ENCODE measurements at places on chromosomes 2 and 18.

- DNase-seq: no peak
These were observed 43.4 kb downstream of the PLEKHA3 start for GRCh38 chr2:178523596-178524134.

GRCh38 chr2:118801151-118801550 lies 46.3 kb downstream of the EN1 start:
- DNase-seq: no peak

GRCh38 chr2:179335732-179336131 lies 71.1 kb upstream of the SESTD1 start:
- no peak for DNase-seq

DNA sequence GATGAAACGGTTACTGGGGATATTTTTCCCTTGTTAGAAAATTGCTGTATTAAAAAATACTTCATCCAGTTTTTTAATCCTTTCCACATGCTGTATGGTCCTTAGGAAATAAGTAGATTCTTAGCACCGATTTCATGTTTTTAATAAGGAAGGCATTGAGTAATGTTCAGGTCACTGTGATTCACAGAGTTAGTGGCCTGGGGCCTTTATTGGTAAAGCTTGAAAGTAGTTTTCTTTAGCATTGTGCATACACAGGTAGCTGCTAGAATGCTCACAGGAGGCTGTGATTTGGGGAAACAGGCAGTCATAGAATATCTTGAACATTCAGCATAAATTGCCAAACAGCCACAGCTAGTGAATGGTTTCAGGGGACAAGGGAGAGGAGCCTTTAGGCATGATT lies 79.8 kb downstream of the XRCC5 start:
- DNase-seq: no peak

- DNase-seq: no peak
These were observed 916 bp downstream of the TAF4B start for GRCh38 chr18:26227051-26227670.

DNA sequence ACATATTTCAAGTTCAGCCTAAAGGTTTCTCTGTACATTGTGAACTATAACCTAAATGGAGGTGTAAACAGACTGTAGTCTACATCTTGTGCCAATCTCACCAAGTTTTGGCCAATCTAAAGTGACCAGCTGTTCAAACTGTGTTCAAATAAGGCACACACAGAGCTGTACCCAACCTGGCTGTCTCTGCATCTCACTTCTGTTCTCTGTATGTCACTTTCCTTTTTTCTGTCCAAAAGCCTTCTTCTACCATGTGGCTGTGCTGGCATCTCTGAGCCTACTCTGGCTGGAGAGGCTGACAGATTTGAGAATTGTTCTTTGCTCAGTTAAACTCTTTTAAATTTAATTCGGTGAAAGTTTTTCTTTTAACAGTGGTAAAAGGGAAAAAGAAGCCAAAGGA lies 817.9 kb downstream of the SOCS6 start:
- no peak for DNase-seq

- no peak for DNase-seq
These were observed 180.5 kb downstream of the DIS3L2 start for GRCh38 chr2:232142049-232142448.

- DNase-seq: no peak
These were observed 11.7 kb downstream of the WDR7 start for GRCh38 chr18:56662902-56663301.

- DNase-seq: no peak
These were observed 58.5 kb upstream of the SLC16A14 start for GRCh38 chr2:230127195-230127594.

GRCh38 chr2:47724221-47724981 lies 58.5 kb upstream of the MSH6 start:
- DNase-seq: no peak

DNA sequence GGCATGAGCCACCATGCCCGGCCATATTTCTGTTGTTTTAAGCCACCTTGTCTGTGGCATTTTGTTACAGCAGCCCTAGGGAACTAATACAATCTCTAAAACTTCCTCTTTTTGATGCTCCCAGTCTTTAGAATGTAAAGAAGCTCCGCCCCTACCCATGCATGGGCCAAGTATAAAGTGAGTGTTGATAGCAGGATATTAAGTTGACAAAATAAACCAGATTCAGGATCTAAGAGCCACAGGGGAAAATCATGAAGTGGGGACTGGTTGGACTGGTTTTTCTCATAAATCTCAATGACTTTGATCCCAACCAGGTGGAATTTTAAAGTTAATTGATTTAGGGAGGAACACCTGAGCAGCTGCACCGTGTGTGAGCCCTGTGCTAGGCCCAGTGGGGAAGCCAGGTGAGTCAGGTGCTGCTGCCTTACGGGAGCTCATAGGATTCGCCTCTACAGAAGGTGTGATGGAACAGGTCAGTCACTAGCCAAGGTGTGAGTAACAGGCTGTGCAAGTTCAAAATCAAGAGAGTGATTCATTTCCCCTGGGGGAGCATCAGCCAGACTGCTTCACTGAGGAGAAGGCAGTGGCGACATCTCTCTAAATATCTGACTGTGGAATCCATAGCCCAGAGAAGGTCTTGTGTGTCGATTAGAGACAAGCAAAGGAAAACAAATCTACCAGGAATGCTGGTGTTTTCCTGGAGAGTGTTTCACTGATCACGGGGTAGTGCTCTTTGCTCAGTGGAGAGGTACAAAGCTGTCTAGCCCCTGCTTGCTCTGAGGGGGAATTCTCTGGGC lies 63.0 kb upstream of the MSH2 start:
- DNase-seq: no peak

- DNase-seq: no peak
These were observed 48.4 kb downstream of the PLEKHB2 start for GRCh38 chr2:131153529-131153928.

DNA sequence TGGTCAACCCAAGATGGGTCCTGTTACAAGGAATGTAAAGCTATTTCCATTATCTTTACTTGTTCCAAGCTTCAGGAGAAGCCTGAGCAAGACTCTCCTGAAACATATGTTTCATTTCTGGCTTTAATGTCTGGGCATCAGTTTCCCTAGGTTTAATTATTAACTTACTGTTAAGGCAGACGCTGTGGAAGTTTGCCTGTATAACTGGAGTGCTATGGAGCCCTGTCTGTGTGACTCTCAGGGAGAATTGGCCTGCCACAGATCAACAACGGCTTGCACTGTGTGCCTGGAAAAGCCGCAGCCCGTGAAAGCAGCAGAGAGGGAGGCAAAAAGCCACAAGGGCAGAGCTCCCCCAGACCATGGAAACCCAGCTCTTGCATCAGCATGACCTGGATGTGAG lies 22.1 kb upstream of the LONRF2 start:
- no peak for DNase-seq

DNA sequence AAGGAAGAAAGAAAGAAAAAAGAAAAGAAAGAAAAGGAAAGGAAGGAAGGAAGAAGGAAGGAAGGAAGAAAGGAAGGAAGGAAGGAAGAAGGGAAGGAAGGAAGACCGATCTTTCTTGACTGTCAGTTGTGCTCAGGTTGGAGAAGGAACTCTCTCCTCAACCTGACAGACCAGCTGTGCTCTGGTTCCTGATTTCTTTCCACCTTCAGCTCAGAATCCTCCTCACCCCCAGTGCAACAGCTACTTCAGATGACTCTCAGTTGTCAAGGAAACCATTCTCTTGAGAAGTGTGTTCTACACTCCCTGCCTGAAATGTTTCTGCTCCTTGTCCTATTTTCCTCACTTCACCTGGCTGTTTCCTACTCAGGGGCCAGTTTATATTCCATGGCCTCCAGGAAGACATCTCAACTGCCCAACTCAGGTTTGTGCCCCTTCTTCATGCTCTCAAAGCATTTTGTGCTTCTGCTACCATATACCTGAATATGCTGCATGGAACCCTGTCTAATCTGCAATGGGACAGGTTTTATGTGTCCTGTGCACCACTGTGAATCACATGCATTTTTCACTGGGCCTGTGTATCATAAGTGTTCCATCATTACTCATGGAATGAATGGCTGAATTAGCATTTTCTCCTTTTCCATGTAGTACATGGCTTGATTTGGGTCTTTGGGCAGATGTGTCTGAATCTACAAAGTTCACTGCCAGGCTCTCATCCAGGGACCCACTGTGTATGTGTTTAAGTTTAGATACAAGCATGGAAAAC lies 32.8 kb upstream of the DOCK10 start:
- no peak for DNase-seq

GRCh38 chr2:26317377-26318105 lies 28.4 kb upstream of the SELENOI start:
- DNase-seq: no peak

DNA sequence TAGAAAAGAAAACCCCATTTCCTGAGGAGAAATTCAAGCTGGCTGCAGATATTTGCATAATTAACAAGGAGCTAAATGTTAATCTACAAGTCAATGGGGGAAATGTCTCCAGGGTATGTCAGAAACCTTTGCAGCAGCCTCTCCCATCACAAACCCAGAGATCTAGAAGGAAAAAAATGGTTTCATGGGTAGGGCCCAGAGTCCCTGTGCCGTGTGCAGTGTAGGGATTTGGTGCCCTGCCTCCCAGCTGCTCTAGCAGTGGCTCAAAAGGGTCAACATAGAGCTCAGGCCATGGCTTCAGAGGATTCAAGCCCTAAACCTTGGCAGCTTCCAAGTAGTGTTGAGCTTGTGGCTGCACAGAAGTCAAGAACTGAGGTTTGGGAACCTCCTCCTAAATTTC lies 290.2 kb upstream of the TMEFF2 start:
- no peak for DNase-seq

DNA sequence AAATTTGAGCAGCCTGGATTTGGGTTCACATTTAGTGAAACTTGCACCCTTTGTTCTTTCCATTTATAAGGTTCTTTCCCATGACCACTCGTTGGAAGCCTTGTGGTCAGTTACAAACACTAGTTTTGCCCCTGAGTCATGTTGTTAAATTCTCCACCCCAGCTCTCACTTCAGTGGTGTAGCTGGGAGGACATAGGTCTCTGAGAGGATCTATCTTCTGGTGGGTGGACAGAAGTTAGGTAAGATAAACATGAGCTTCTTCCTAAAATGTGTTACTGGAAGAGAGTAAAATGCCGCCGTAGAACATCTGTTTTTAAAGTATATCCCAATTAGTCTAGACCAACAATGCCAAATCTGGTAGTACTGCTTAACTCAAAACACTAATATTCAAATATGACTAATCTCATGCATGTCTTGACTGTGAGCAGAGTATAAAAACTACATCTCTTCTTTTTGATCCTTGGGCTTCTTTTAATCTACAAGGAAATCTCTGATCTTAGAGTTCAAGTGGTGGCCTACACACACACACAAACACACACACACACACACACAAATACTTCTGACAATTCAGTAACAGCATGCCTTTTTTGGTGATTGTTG lies 162.6 kb upstream of the FN1 start:
- DNase-seq: no peak

- DNase-seq: no peak
These were observed 1305.0 kb upstream of the NRXN1 start for GRCh38 chr2:52336951-52337350.

Measured in stimulated activated CD4-positive, alpha-beta T cell treated with anti-CD3 and anti-CD28 coated beads, Interleukin-15, amount 100 ng/mL, for 1 hour (primary cell).